ENCODE measurements at places on chromosomes 2 and 18. TPM values are rescaled to one million over a fixed set of nuclear protein-coding genes. Genes with fewer than 3 reads are reported as not detected.

Gene CMPK2
- total RNA-seq = 0.47 TPM

Gene TWIST2
- total RNA-seq = 73.3 TPM

Gene ABHD1
- total RNA-seq = 0.16 TPM

Gene SLC4A3
- 2.0 TPM for total RNA-seq

Gene CNTNAP5
- not detected for total RNA-seq

Gene MROH2A
- total RNA-seq = not detected

Gene SERPINB5
- 0.34 TPM for total RNA-seq

Gene CFAP210
- 0.17 TPM for total RNA-seq

Gene CPO
- total RNA-seq = 0.17 TPM

Gene AQP12A
- total RNA-seq = not detected

Gene GCFC2
- total RNA-seq = 3.6 TPM

Gene GRB14
- total RNA-seq = 0.17 TPM

Gene WDR33
- 29.5 TPM for total RNA-seq

Gene LRP1B
- under 0.01 TPM for total RNA-seq

Gene POTEI
- total RNA-seq = not detected

Gene ALMS1
- total RNA-seq = 8.2 TPM

Gene PASK
- total RNA-seq = 2.5 TPM

Gene CCBE1
- total RNA-seq = 24.9 TPM
